ENCODE measurements at places on chromosomes 4 and X. TPM values are rescaled to one million over a fixed set of nuclear protein-coding genes. Genes with fewer than 3 reads are reported as not detected.

DNA sequence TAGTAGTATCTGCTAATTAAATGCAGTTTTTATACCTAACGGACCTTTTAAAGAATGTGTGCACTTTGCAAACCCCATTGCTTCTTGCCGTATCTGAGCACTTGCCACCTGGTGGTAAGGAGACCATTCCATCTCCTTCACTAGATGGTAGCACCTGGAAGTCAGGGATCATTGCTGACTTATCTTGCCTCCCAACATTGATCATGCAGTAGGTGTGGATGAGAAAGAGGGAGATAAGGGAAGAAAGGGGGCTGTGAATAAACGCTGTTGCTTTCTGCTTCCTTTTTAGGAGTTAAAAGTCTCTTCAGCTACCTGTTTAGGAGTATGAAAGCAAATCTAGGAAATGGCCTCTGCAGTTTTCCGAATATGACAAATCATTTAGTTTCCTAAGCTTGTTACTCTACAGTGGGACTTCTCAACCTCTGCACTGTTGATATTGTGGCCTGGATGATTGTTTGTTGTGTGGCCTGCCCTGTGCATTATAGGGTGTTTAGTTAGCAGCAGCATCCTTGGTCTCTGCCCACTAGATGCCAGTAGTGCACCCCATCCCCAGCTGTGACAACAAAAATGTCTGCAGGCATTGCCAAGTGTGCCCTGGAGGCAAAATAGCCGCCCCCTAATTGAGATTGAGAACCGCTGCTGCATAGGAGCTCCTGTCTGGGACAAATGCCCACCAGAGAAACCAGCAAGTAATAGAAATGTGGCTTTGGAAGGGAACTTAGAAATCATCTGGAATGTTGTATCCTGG, 38.8 kb downstream of the GAB1 start:
- no peak for DNase-seq

DNA sequence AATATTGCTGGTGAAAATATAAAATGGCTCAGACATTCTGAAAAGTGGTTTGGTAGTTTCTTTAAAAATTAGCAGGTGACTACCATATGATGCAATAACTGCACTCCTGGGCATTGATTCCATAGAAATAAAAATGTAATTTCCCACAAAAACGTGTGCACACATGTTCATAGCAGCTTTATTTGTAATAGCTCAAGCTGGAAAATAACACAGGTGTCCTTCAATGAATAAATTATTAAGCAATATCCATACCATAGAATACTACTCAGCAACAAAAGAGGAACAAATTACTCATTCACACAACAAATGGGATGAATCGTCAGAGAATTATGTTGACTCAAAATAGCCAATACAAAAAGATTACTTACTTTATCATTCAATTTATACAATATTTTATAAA, 893.7 kb upstream of the SLIT2 start:
- DNase-seq: no peak

- peak; percentile 65 for DNase-seq
Observed at GRCh38 chr4:56908206-56909085, 746 bp downstream of the REST start.

Gene MAGEC2
- not detected for total RNA-seq

Gene ASB12
- total RNA-seq: 0.18 TPM

Gene AMBN
- total RNA-seq: 0.14 TPM

Measured in mesothelial cell of epicardium (in vitro differentiated cells).